Stimulated activated CD8-positive, alpha-beta memory T cell treated with anti-CD3 and anti-CD28 coated beads, Interleukin-7, amount 100 ng/mL, for 48 hours (primary cell): ENCODE measurements at places on chromosomes 6 and 20.

- DNase-seq, result no peak
These were observed 467.1 kb upstream of the RNF217 start for GRCh38 chr6:124494956-124495664.

- DNase-seq, result no peak
These were observed 57.5 kb downstream of the CEBPB start for GRCh38 chr20:50248104-50248641.

GRCh38 chr6:54019860-54020259, 91.4 kb upstream of the MLIP start:
- no peak for DNase-seq

DNA sequence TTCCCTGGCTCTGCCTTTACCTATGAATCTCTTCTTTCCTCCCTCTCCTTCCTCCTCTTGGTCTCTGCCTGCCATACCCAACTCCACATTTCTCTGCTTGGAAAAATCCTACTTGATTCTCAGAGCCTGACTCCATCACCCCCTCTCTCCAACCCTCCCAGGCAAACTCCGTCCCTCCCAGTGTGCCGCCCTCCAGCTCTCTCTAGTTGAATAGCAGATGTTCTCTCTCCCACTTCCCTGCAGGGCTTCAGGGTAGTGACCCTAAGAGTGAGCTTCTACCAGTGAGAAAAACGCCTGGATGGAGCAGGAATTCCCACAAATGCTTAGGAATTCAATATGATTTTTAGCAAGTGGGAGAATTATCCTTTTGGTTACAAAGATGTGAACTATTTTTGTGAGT, 141.6 kb downstream of the MTHFD1L start:
- no peak for DNase-seq

DNA sequence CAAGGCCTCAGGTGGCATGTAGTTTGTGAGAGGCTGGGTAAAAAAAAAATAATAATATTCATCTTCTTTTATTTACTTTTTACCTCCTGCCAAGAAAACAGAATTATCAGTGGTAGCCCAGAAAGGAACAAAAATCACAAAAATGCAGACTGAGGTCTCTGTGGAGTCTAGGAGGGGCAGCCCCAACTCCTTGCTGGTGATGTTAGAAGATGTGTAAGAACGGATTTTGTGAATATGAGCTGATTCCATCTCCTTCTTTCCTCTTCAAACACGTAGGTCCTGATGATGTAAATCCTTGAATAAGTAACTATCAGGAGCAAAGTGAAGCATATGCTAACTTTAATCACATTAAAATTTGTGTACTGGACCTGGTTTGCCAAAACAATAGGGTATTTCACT, 226.8 kb downstream of the EYA4 start:
- DNase-seq, result no peak

DNA sequence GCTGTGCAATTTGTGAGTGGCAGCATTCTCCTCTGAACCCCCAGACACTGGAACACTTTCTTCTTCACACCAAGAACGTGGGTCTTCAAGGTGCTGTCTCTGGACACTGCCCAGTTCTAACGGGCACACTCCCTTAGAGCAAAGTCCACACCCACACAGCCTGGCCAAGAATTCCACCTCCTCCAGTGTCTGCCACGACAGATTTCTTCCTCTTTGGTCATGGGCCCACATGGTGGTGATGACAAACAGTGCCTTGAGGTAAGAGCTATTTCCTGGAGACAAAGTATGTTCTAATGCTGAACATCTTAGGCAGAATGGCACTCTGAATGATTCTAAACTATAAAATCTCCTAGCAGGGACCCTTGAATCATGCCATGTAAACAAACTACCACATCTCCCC, 25.5 kb upstream of the SSTR4 start:
- no peak for DNase-seq
